Activated CD4-positive, alpha-beta memory T cell treated with anti-CD3 and anti-CD28 coated beads for 36 hours (primary cell): ENCODE measurements at places on chromosomes 12 and 14.
A peak's percentile ranks its signal among the peaks of the same experiment; 100 is the strongest.

DNA sequence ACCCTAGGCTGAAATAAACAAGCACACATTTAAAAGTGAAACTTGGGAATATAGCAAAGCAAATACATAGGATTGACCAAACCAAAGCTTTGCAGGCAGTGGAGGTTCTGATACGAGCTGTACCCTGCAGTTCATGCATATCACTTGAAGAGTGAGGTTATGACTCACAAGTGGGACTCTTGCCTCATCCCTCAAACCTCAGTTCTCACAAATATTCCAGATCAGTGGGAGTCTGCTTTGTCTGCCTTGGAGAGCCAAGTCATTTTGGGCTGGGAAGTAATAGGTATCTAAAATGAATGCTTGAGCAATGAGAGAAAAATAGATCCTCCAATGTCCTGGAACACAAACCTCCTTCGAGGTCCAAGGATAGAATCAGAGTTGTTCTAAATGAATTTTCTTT is 116.4 kb downstream of the LRIG3 start:
- no peak for DNase-seq

DNA sequence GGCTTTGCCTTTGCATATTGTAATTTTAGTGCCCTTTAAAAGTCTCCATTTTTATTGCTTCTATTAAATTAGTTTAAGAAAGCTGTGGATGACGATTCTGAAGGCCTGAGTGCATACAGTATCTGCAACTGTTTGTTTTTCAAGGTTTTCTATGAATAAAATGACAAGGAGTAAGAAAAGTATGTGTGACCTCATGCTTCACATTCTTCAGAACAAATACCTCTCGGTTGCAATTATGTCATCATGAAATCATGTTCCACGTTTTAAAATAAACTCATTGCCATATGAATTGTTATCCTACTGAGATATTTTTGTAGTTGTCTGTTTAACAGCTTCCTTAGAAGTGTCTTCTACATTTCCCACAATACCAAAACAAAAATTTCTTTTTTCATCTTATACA is 374.6 kb downstream of the MDGA2 start:
- no peak for DNase-seq

- DNase-seq, result peak; percentile 89
Observed at GRCh38 chr14:91349481-91350074, 68.0 kb downstream of the CCDC88C start.

GRCh38 chr12:88574278-88574677 is 6.0 kb downstream of the KITLG start:
- no peak for DNase-seq

- DNase-seq, result no peak
Observed at GRCh38 chr14:51988221-51988620, 1.1 kb upstream of the RTRAF start.

DNA sequence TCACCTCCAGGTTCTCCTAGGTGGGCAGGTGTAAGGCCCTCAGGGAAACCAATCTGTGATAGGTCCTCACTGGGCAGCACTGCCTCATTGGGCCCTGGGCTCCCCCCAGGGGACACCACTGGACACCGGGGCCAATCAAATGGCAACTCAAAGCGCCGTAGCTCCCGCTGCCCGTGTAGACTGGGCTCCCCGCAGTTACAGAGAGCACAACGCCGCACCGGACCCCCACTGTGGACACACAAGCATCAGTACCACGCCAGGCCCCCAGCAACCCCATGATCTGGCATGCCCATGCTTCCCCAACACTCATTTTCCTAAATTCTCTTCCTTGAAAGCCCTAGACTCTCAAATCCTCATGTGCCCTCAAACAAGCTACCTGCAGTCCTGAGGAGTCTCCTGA is 6.1 kb downstream of the KMT2D start:
- DNase-seq, result no peak

DNA sequence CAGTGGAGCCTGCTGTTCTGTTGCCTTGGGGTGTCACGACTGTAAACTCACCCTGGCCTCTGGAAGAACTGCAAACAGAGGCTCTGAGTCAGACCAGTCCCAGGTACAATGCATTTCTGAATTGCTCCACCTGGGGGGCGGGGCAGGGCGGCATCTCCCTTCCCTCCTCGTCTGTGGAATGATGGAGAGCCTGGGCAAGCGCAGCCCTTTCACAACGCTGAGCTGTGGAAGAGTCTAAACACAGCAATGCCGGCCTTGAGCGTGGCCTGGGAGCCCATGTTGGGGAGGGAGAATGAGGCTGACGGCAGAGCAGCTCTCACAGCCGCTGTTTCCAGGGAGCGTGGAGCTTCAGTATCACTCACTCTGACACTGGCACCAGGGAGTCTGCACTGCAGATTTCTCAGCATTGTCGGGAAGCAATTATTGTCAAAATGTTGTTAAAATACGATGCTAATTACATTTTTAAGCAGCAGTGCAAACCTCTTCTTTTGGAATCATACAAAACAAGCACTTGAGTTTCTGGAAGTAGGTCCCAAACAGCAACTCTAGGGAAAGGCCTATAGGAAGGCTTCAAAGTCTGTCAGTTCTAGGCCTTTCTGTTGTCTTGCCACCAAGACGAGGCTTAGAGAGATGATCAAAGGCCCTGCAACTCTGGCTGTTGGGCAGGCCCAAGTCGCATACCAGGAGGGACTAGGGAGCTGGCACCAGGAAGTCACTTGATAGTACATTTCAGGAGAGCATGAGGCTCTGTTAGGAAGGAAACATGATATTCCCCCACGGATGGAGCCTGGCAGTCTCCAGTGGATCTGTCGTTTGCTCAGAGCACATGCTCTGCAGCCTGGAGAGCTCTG is 244.0 kb upstream of the FKBP4 start:
- no peak for DNase-seq

DNA sequence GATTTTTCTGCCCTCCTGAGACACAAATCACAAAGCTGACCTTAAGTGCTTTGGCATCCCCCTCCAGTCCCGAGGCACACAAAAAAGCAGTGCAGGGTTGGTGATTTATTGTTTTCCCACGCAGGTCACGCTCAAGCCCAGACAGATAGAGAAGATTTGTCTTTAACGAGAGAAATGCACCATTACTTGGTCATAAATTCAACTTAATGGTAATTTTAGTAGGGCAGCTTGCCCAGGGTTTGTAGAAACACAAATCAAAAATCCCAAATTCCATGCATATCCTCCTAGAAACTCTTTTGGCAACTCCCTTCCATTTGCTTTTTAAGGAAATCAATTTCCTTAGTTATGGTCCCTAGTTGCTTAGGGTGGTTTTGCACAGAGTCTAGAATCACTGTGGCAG is 132.6 kb downstream of the IGF1 start:
- DNase-seq, result no peak

DNA sequence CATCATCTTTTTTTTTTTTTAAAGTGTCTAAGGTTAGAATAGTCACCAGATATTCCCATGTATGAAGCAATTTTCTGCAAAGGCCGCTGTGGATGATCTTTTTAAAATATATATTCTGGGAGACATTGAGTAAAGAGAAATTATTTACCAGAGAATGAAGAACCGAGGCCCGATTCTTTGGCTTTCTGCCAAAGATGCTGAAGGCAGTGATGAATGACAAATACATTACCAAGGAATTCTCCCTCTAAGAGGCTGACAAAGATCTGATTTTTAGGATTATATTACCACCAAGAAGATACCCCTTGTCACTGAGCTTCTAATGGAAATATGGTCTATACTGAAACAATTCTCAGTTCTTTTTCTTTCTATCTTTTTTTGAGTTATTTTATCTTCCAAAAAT is 336.8 kb downstream of the NAV3 start:
- DNase-seq, result no peak

DNA sequence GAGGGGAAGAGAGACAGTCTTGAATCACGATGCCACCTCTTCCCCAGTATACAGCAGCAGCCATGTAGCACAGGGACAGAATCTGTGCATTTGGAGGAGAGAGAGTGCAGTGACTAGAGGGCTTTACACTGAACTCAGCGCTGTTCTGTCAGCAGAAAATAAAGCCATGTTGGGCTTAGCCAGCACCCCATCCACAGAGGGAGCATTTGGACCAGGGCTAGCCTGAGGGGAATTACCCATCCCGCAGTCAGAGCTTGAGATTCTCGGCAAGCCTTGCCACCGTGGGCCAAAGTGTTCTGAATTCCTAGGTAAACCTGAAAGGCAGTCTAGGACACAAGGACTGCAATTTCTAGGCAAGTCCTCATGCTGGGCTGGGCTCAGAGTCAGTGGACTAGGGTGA is 120.4 kb upstream of the CNOT2 start:
- DNase-seq, result no peak

- DNase-seq, result no peak
Observed at GRCh38 chr12:46493150-46493833, 120.7 kb upstream of the SLC38A2 start.

DNA sequence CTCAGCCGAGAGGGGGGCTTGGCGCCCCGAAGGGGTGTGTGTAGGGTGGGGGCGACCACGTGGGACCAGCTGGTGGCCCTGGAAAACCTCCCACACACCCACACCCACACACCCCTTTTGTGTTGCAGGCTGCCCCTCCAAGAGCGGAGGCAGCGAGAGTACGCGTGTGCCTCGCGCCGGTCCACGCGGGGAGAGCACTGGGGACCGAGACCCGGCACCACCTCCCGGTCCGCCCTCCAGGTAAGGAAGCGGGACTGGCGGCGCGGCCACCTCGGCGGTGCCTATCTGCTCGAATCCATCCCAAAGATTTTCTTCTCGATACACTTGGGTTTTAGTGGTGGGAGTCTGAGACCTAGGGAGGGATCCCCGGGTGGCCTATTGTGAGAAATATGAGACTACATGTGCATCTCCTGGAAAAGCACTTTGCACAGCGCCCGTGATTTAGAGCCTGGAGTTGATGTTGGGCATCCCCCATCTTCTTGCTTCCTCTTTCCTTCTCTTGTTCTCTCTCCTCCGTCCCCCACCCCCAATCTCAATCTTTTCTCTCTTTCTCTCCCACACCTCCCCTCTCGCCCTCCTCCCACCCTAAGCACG is 393 bp downstream of the SYT1 start:
- DNase-seq, result no peak

- peak; percentile 52 for DNase-seq
Observed at GRCh38 chr12:67068761-67069450, 200.3 kb upstream of the CAND1 start.

DNA sequence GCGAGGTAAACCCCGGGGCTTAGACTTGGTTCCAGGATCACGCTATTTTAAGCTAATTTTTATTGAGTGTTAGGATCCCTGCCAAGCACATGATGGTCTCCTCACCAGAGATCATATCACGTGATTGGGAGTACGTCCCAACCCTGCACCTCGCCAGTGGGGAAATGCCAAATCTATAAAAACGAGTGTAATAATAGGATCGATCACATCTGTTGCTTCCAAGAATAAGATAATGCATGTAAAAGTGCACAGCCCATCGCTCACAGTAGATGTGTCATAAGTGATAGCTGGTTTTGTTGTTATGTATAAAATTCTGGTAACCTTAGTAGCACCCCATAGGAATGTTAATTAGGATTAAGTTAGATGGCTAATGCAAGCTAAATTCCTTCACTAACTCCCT is 581.0 kb upstream of the TMEM132C start:
- DNase-seq, result no peak

DNA sequence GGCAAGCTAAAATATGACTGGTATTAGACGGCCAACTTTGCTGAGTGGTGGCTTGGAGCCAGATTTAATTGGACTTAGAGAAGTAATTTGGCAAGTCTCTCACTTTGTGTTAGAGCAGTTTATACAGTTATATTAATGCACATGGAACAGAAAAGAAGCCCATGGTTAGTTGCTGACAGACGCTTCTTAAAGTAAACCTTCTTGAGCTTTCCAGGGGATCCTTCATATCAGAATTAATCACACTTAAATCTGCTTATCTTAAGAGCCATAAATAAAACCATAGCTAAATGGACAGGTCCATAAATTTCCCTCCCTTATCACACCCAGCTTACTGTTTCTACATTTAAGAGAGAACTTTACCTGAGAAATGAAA is 9.6 kb downstream of the GSG1 start:
- DNase-seq, result no peak

DNA sequence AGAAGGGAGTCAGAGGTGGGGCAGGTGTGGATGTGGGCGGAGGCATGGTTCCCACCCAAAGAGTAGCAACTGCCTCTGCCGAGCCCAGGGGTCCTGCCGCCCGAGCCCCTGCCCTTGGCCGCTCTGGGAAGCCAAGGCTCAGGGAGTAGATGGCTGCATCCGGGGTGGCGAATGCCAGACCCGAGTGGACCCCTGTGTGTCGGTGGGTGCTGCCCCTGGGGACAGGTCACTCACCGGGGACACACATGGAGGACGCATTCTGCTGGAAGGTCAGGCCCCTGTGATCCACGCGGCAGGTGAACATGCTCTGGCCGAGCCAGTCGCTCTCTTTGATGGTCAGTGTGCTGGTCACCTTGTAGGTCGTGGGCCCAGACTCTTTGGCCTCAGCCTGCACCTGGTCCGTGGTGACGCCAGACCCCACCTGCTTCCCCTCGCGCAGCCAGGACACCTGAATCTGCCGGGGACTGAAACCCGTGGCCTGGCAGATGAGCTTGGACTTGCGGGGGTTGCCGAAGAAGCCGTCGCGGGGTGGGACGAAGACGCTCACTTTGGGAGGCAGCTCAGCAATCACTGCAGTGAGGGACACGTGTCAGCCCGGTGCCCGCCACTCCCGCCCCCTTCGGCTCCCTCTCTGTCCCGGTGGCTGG is 329.0 kb downstream of the TMEM121 start:
- peak; percentile 8 for DNase-seq

- DNase-seq, result peak; percentile 17
Observed at GRCh38 chr12:25957793-25958427, 572 bp upstream of the RASSF8 start.

DNA sequence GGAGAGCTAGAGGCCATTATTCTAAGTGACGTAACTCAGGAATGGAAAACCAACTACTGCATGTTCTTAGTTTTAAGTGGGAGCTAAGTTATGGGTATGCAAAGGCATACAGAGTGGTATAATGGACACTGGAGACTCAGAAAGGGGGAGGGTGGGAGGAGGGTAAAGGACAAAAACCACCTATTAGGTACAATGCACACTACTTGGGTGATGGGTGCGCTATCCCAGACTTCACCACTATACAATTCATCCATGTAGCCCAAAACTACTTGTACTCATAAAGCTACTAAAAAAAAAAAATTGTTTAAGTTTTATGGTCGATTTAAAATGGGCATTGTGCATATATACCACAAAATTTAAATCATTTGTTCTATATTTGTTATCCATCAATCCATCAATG is 24.3 kb downstream of the SLC41A2 start:
- DNase-seq, result no peak

DNA sequence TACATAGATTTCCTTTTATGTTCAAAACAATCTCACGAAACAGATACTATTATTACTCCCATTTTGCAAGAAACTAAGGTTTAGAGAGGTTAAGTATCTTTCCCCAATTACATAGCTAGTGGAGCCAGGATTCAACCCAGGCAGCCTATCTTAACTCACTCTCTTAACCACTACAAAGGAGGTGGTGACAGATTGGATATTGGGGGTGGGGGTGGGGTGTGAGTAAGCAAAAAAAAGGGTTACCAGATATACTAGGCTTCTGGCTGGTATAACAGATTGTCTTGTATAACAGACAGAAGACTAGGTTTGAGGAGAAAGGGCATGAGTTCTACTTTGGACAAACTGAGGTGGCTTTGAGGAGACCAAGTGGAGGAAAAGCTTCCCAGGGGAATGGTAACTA is 2.1 kb downstream of the GMFB start:
- DNase-seq, result peak; percentile 16

GRCh38 chr12:92297932-92298696 is 152.5 kb upstream of the BTG1 start:
- DNase-seq, result peak; percentile 26
